ENCODE measurements at places on chromosomes 12 and 14. TPM values are rescaled to one million over a fixed set of nuclear protein-coding genes. Genes with fewer than 3 reads are reported as not detected.

PPM1H gene
- total RNA-seq: 2.3 TPM

DHRS4L2 gene
- 13.2 TPM for total RNA-seq

NFE2 gene
- total RNA-seq: 0.43 TPM

JDP2 gene
- total RNA-seq: 36.4 TPM

TAS2R10 gene
- total RNA-seq: 0.86 TPM

NID2 gene
- total RNA-seq: 259 TPM

AKAP5 gene
- total RNA-seq: 3.0 TPM

SOAT2 gene
- total RNA-seq: not detected

CYP27B1 gene
- total RNA-seq: 0.97 TPM

AMN gene
- total RNA-seq: under 0.01 TPM

PARPBP gene
- 13.0 TPM for total RNA-seq

HCAR3 gene
- not detected for total RNA-seq

VDR gene
- total RNA-seq: 8.2 TPM

MYRFL gene
- not detected for total RNA-seq

LALBA gene
- not detected for total RNA-seq

PHLDA1 gene
- total RNA-seq: 68.3 TPM

NRL gene
- 1.3 TPM for total RNA-seq

OR4E2 gene
- not detected for total RNA-seq

EPS8 gene
- 79.9 TPM for total RNA-seq

UNC79 gene
- under 0.01 TPM for total RNA-seq

LMNTD1 gene
- not detected for total RNA-seq

Measured in fibroblast of villous mesenchyme (primary cell).